Stimulated activated CD8-positive, alpha-beta memory T cell treated with anti-CD3 and anti-CD28 coated beads, Interleukin-7, amount 100 ng/mL, for 48 hours (primary cell): ENCODE measurements at places on chromosomes 7 and 10.

DNA sequence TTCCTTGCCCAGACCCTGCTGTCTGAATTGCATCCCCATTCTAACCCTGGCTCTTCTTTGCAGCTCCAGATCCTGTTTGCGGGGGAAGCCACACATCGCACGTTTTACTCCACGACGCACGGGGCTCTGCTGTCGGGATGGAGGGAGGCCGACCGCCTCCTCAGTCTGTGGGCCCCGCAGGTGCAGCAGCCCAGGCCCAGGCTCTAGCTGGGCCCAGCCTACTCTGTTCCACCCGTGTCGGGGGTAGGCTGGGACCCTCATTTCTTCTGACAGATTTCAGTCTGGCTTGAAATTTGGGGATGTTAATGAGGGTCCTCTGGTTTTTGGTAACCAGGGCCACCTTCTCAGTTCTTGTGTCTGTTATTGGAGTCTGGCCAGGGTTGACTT, 2.7 kb upstream of the MTG1 start:
- no peak for DNase-seq

DNA sequence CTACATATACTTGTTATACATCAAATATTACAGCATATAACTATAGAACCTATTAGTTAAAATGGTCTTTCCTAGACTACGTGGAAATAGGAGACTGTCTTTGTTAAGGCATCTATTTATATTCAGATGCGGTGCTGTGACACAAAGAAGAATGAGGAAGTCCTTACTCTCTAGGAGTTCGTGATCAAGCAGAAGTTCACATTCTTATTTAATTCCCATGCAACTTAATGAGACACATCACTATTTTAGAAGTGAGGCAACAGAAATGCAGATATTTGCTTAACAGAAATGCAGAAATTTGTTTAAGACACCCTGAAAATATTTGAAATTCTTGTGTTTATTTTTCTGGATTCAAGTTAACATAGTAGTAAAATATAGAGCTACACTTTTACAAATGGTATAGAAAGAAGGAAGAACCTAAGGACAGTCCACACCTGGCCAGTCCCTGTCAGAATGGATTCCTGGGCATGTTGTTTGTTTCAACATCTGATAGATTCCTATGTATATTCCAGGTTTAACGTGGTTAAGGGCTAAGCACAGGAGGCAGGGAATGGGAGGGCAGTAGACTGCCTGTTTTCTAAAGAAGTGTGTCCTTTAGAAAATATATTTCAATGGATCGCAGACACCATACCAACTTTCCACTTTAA, 70.6 kb upstream of the NXPH1 start:
- no peak for DNase-seq

DNA sequence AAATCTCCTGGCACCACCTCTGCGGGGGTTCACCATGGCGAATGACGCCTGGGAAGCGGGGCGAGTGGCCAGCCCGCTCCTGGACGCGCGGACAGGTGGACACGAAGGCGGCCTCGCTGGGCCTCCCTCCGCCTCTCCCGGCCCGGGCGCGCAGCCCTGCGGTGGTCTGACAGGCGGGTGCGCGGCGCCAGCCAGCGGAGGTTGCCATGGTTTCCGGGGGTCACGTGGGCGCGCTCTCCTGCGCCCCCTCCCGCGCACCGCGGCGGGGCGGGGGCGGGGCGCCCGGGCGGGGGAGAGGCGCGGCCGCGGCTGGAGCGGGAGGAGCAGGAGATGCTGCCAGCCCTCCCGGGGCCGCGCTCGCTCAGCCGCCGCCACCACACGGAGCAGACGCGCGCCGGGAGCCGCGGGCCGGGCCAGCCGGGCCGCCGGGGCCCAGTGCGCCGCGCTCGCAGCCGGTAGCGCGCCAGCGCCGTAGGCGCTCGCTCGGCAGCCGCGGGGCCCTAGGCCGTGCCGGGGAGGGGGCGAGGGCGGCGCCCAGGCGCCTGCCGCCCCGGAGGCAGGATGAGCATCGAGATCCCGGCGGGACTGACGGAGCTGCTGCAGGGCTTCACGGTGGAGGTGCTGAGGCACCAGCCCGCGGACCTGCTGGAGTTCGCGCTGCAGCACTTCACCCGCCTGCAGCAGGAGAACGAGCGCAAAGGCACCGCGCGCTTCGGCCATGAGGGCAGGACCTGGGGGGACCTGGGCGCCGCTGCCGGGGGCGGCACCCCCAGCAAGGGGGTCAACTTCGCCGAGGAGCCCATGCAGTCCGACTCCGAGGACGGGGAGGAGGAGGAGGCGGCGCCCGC, at the start of gene PRKAR2B:
Gene PRKAR2B (plus strand): TSS at position 359 of the 848 bp plus-strand sequence. CDS start 203 bp downstream, at position 562.
- DNase-seq: peak; percentile 48

- DNase-seq: no peak
These were observed 1.4 kb downstream of the MXI1 start for GRCh38 chr10:110208614-110209453.

GRCh38 chr10:28082316-28082715, 83.4 kb upstream of the ODAD2 start:
- no peak for DNase-seq

- no peak for DNase-seq
These were observed 83.3 kb upstream of the FGL2 start for GRCh38 chr7:77282897-77283296.

- DNase-seq: no peak
These were observed 190.4 kb downstream of the SLC25A13 start for GRCh38 chr7:96131525-96131924.

- DNase-seq: no peak
These were observed 44.8 kb upstream of the EGR2 start for GRCh38 chr10:62860946-62861345.

GRCh38 chr7:1220977-1221745, 11.5 kb upstream of the UNCX start:
- DNase-seq: no peak

- no peak for DNase-seq
These were observed 37.1 kb downstream of the COBL start for GRCh38 chr7:51279391-51280023.

- no peak for DNase-seq
These were observed 23.5 kb upstream of the WAPL start for GRCh38 chr10:86545101-86545500.

GRCh38 chr10:25288181-25288580, 113.4 kb downstream of the GPR158 start:
- DNase-seq: no peak

DNA sequence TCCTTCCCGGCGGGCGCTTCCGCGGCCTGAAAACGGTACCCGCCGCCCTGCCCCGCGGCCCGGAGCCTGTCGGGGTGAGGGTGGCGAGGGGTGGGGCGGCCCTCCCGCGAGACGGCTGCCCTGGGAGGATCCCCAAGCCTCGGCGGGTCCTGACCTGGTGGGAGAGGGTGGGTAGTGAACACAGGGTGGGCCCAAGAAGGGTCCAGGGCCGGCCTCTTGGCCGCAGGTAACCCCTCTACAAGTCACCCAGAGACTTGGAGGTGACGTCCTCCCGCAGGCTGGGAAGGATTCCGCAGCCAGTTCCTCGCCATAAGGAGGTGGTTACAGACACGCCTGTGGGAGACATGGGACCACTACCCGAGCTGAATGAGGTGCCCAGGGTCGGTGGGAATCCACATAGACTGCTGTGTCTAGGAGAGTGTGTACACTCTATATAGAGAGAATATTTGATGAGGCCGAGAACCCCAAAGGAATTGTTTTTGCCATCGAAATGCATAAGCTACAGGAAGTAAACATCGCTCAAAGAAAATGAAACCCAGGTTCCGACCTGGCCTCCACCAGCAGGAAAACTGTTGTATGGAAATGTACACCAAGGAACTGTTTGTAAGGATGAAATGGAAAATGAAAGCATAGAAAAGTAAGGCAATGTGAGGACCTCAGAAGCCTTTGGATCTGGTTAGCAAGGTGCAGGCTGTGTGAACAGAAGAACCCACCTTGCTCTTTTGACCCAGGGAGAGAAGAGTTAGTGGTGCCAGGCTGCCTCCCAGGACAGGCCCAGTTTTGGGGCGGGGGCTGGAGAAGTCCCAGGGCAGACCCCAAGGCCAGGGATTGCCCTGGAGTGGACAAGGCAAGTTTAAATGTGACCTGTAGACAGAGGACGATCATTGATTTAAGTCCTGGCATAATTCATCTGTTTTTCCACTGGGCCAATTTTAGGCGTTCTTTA, 659 bp downstream of the OPTN start:
- DNase-seq: no peak

GRCh38 chr7:105250706-105251105, 138.0 kb downstream of the SRPK2 start:
- no peak for DNase-seq

DNA sequence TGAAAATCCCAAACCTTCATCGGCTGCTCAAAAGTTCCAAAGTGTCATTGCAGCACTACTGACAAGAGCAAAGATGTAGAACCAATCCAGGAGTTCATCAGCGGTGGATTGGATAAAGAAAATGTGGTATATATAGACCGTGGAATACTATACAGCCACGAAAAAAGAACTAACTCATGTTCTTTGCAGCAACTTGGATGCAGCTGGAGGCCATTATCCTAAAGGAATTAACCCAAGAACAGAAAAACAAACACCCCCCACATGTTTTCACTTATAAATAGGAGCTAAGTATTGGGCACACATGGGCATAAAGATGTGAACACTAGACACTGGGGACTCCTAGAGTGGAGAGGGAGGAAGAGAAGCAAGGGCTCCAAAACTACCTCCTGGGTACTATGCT, 31.6 kb downstream of the PHYH start:
- no peak for DNase-seq

GRCh38 chr10:85003083-85003482, 674.7 kb downstream of the CCSER2 start:
- no peak for DNase-seq

DNA sequence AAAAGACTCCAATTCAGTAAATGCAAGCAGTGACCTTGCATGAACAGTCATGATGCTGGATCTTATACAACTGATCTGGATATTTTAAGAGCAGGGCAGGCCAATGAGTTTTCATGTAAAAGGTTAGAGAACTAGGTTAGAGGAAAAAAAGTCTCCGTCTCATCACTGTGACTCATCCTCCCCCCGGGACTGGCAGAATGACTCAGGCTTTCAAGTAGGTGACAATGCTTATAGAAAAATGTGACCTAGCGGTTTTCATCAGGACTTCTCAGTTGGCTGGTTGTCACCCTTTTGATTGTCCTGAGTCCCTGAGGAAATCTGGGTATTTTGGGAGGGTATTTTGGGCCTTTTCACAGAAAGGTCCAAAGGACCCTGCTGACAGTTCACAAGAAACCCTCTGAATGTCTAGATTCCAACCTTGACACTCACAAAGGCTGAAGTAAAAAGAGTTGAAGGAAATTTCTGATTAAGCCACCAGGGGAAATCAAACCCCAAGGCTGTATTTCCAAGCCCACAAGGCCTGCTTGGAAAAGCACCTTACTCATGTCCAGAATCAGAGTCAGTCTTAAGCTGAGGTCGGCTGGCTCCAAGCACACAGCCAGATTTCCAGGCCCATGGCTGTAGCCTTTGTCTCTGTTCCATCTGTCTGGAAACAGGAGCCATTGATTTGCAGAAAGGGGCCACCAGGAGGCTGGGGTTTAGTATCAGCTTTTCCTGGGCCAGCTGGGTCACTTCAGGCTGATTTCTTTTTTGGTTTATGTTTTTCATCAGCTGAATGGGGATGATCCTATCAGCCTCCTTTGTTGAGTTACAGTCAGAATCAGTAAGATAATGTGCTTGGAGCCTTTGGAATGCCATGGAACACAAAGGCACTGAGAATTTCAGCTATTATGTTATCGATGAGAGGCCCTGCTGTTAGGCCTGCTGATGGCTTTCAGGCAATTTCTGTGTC, 226.4 kb upstream of the HABP2 start:
- DNase-seq: no peak

- DNase-seq: no peak
These were observed 113.5 kb downstream of the SORBS1 start for GRCh38 chr10:95447685-95448084.

DNA sequence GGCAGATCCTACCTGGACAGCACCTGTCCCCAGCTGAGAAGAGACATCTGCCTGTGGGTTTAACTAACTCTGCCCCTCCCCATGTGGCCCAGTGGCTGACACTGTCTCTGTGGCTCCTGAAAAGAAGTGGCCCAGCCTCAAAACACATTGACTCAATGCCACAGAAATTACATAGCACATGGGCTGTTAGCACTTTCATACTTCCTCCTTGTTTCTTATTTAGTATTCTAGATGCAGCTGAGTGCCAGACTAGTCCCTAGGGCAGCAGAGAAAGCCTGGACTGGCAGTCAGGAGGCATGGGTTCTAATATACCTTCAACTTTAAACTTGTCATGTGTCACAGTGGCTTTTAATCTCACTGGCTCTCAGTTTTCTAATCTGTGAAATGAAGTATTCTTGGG, 171.0 kb downstream of the TRIL start:
- no peak for DNase-seq

- DNase-seq: no peak
These were observed 180.7 kb upstream of the MKI67 start for GRCh38 chr10:128306966-128307365.
